ENCODE measurements at places on chromosomes 4 and X.
A peak's percentile ranks its signal among the peaks of the same experiment; 100 is the strongest.

DNA sequence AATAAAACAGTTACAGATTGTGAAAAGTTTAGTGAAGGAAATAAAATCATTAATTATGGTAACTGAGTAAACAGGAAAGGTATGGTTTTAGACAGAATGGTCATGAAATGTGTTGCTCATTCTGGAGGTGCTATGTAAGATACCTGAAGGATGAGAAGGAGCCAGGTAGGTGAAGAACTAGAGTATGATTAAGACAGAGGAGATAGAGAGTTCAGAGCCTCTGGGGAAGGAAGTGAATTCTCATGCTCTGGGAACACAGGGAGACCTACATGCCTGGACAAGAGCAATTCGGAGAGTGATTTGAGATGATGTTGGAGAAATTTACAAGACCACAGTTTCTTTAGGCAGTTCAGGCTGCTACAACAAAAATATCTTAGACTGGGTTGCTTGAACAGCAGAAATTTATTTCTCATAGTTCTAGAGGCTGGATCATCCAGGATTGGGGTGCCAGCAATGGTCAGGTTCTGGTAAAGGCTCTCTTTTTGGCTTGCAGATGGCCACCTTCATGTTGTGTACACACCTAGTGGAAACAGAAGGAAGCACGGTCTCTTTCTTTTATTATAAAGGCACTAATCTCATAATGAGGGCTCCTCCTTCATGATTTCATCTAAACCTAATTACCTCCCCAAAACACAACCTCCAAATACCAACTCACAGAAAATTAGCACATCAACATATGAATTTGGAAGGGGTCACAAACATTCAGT lies 1416.1 kb downstream of the PCDH7 start:
- no peak for DNase-seq
- H3K27ac ChIP-seq: no peak overlapping the region
- H3K4me1 ChIP-seq: peaks cover 6% of the 10 kb centered on the region
- H3K4me3 ChIP-seq: no peak overlapping the region
- H3K36me3 ChIP-seq: no peaks in the 10 kb centered on the region

GRCh38 chr4:83128240-83128929 lies 13.9 kb upstream of the PLAC8 start:
- no peak overlapping the region for H3K27ac ChIP-seq
- no peaks in the 10 kb centered on the region for H3K4me1 ChIP-seq

DNA sequence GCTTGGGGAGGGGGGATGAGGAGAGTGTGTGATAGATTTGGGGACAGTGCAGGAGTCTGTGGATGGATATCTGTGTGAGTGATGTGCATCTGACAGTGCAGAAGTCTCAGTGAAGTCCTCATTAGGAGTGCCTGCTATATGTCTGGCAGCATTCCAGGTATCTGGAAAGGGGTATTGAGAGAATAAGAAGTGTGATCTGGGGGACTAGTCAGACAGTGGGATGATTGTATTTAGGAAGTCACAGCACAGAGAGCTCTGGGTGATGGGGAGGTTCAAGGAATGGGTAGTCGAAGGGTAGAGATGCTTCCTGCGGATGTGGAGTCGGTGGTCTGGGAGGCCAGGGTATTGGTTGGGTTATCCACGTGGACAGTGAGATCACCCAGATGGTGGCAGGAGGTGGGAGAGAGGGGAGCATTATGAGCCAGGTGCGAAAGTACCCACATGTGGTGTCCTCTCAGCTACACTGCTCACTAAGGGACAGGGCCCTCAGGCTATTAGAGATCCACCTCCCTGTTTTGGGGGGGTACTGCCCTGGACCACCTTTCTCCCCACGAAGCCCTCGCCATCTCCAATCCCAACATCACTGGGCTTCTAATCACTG lies 9.8 kb downstream of the MAGED2 start:
- H3K4me3 ChIP-seq: no peak overlapping the region

GRCh38 chr4:5999356-5999755 lies 18.9 kb downstream of the C4orf50 start:
- H3K27me3 ChIP-seq: no peaks in the 10 kb centered on the region
- no peak overlapping the region for H3K4me3 ChIP-seq
- DNase-seq: no peak
- H3K27ac ChIP-seq: no peak overlapping the region
- peaks cover 2% of the 10 kb centered on the region for H3K4me1 ChIP-seq

DNA sequence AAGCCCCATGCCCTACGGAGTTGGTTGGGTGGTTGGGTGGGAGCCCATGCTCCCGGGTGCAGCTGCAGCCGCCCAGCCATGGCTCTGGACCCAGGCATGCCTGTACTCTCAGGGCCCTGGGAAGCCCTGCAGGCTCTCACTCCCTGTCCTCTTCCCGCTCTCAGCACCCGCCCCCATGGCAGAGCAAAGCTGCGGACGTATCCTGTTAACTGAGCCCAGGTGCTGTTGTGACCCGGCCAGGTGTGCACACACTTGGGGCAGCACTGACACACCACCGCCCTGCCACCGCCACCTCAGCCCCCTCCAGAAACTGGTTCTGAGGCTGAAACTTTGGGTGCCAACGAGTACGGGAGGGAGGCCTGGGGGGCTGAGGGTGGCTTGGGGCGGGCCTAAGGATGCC lies 40.3 kb downstream of the PPM1K start:
- H3K27ac ChIP-seq: no peak overlapping the region
- H3K4me1 ChIP-seq: no peaks in the 10 kb centered on the region
- H3K4me3 ChIP-seq: peak overlapping the region; percentile 35
- DNase-seq: no peak
- H3K27me3 ChIP-seq: no peaks in the 10 kb centered on the region

DNA sequence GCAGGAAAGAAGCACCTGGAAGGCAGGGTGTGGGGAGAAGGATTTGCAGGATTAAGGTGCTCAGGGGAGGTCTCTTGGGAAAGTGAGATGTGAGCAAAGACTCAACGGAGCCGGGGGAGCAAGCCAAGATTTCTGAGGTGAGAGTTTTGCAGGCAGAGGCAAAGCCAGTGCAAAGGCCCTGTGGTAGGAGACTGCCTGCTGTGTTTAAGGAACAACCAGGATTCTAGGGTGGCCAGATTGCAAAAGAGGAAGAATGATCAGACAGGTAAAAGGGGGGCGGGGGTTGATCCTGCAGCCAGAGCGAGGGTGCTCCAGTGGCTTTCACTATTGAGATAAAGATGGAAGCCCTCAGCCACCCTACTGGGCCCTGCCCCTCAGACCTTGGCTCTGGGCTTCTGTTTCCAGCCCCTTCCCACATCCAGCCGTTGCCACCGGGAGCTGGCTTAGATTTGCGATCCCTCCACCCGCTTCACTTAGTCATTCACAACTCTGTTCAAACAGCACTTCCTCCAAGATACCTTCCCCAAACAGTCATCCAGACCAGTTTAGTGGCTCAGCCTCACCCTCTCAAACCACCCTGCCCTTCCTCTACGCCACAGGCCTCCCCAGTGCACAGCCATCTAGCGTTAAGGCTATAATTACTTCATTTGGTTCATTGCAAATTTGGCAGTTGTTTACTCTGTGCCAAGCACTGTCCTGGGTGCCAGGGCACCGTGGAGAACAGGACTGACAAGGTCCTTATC lies 23.3 kb upstream of the BCOR start:
- H3K4me3 ChIP-seq: no peak overlapping the region
- H3K4me1 ChIP-seq: no peaks in the 10 kb centered on the region
- no peaks in the 10 kb centered on the region for H3K27me3 ChIP-seq
- H3K27ac ChIP-seq: no peak overlapping the region

DNA sequence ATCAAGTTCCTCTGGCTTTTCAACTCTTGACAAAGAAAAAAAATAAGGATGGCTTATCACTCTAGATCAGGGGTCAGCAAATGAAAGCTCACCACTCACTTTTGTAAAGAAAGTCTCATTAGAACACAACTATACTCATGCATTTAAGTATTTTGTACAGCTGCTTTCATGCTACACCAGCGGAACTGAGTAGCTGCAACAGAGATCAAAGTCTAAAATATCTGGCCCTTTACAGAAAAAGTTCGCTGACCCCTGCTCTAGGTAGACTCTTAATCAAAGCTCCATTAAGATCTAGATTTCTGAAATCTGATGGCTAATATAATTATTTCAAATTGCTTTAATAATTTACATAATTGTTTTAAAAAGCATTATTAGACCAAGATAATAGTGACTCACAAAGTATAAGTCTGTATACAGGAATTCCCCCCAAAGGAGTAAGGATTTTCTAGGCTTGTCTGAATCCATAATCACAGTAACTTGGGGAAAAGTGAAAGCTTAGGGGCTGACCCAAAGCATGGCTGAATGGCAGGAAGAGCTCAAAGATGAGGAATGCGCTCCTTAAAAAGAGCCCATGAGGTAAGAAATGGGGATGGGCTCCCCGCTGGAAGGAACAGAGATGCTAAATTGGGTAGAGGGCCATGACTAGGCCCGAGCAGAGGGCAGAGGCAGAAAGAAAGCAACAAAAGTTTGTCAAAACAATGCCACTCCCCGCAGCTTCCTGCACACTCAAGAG lies 140.3 kb downstream of the SH3KBP1 start:
- peaks cover 5% of the 10 kb centered on the region for H3K4me1 ChIP-seq
- H3K4me3 ChIP-seq: no peak overlapping the region
- H3K27me3 ChIP-seq: no peaks in the 10 kb centered on the region
- H3K36me3 ChIP-seq: no peaks in the 10 kb centered on the region
- H3K27ac ChIP-seq: no peak overlapping the region

DNA sequence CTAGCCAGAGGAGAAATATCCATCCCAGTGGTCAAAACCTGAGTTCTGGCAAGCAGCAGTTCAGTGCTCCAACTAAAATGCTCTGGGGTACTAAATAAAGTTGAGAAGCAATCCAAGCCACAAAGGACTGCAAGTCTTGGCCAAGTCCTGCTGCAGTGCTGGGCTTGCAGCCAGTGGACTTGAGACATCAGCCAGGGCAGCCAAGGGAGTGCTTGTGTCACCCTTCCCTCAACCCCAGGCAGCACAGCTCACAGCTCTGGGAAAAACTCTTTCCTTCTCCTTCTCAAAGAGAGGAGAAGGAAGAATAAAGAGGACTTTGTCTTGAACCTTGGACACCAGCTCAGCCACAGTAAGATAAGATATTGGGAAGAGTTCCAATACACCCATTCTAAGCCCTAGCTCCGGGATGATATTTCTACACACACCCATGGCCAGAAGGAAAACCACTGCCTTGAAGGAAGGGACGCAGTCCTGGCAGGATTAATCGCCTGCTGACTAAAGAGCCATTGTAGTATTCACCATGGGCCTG lies 99.8 kb downstream of the PTCHD1 start:
- no peak overlapping the region for H3K4me3 ChIP-seq
- DNase-seq: no peak
- H3K36me3 ChIP-seq: no peaks in the 10 kb centered on the region
- H3K4me1 ChIP-seq: no peaks in the 10 kb centered on the region
- no peak overlapping the region for H3K27ac ChIP-seq

- H3K36me3 ChIP-seq: no peaks in the 10 kb centered on the region
- no peaks in the 10 kb centered on the region for H3K4me1 ChIP-seq
- H3K27me3 ChIP-seq: no peaks in the 10 kb centered on the region
- no peak for DNase-seq
- H3K27ac ChIP-seq: no peak overlapping the region
- no peak overlapping the region for H3K4me3 ChIP-seq
Measured at GRCh38 chrX:19604375-19604774, 89.1 kb upstream of the MAP3K15 start.

DNA sequence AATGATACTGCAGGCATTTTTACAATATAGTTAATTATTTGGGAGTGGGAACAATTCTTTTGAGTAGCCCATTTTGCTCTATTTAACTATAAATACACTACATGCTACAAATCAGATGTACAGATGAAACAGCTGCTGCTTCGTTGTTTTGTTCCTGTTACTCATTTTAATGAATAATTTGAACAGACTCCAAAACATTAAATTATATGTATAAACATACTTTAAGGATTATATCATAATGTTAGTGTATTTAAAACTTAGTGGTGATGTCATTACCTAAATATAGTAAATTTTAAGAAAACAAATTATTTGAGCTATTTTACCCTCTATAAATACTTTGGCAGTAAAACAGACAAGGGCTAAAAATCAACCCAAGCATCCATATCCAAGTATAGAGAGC lies 60.7 kb downstream of the GAB1 start:
- no peak overlapping the region for H3K27ac ChIP-seq
- no peaks in the 10 kb centered on the region for H3K27me3 ChIP-seq
- no peaks in the 10 kb centered on the region for H3K4me1 ChIP-seq
- DNase-seq: no peak
- no peaks in the 10 kb centered on the region for H3K36me3 ChIP-seq

GRCh38 chr4:137212601-137213000 lies 319.7 kb downstream of the PCDH18 start:
- H3K4me3 ChIP-seq: no peak overlapping the region
- no peaks in the 10 kb centered on the region for H3K36me3 ChIP-seq
- no peak overlapping the region for H3K27ac ChIP-seq
- H3K27me3 ChIP-seq: no peaks in the 10 kb centered on the region

DNA sequence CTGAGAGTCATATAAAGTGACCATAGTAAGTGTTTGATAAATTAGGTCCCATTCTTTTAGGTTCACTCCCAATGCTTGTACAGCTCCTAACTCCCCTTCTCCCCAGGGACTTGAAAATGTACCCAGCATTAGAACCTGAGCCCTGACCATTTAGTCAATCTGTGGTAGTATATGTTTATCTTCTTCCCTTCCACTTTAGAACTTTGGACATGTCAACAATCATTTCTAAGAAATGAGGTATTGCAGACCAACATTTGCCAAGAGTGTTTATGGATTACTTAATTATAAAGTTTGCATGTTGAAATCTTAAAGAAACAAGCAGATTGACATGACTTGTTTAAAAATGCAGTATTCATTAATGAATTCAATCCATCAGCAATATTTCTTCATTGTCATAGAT lies 26.0 kb downstream of the AFM start:
- H3K27me3 ChIP-seq: no peaks in the 10 kb centered on the region
- H3K4me1 ChIP-seq: no peaks in the 10 kb centered on the region
- no peaks in the 10 kb centered on the region for H3K36me3 ChIP-seq
- no peak overlapping the region for H3K27ac ChIP-seq
- DNase-seq: no peak

DNA sequence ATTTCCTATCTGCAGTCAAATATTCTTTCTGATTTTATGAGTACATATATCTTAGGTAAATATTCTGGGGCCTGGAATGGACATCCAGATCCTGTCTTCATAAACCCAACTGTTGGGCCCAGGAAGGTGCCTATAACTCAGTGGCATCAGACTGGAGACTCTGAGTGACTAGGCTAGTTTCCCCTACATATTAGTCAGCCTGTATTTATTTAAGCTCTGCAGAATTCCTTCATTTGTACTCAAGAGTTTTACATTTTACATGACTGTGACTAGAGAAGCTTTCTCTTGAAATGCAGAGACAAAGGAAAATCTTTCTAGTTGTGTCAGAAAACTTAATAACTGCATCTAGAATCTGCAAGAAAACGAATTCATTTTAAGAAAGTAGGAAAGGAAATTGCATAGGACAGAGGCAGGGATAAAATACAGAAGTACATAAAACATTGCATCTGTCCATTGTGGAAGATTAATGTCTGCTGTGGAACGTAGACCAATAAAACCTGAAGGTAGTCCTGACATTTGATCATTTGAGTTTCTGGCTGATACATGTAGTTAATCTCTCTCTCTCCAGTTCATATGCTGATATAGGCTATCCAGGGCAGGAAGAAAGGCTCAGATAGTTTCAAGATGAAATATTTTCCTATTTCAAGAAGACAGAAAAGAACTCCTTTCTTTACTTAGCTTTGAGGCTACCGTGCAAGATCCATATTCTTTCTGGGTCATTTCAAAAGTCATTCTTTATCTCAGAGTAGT lies 78.2 kb downstream of the OPHN1 start:
- H3K4me1 ChIP-seq: no peaks in the 10 kb centered on the region
- no peak overlapping the region for H3K4me3 ChIP-seq
- no peaks in the 10 kb centered on the region for H3K36me3 ChIP-seq
- H3K27me3 ChIP-seq: no peaks in the 10 kb centered on the region
- H3K27ac ChIP-seq: no peak overlapping the region
